ENCODE measurements at places on chromosomes 5 and 9. TPM values are rescaled to one million over a fixed set of nuclear protein-coding genes. Genes with fewer than 3 reads are reported as not detected.

DNA sequence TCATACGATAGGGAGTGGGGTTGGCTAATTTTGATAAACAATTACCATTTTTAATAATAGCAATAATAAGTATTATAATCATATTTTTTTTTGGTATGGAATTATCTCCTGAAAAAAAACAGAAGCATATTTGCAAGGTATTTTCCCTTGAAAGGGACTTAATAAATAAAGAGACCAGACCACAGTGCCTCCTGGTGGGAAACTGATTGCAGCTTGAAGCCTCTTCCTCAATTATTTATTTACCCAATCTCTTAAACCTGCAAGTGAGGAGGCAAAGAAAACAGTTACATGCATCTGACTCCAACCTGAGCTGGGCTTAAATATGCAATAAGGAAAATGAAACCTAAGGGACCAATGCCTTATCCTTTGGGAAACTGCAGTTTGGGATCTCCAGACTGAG is 388.1 kb upstream of the ACO1 start:
- DNase-seq = no peak

The DRD1 gene
- total RNA-seq = not detected

DNA sequence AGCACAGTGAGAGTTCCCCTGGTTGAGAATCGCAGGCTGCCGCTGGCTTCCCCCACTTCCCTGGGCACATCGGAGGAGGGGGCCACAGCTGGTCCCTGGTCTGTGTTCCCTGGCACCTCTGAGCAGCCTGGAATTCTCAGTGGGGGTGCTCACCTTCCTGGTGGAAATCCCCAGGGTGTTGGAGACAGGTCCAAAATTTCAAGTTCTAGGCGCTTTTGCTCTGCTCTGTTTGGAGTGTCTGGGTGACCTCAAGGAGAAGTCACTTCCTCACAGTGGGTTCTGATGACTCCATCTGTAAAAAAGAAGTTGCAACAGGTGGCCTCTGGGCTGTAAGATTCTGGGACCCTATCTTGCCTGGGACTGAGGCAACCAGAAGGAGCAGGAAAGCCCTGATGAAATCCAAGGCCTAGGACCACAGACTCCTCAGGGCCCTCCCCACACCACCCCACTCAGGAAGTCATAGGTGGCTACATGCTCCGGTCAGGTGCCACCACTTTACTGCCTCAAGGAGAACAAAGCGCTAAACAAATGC is at the start of gene TRAF1:
TRAF1 (minus strand) TSS at position 400 of the 532 bp plus-strand sequence. CDS start 721 bp downstream, outside the sequence.
- no peak for DNase-seq

The GALNT12 gene
- not detected for total RNA-seq

DNA sequence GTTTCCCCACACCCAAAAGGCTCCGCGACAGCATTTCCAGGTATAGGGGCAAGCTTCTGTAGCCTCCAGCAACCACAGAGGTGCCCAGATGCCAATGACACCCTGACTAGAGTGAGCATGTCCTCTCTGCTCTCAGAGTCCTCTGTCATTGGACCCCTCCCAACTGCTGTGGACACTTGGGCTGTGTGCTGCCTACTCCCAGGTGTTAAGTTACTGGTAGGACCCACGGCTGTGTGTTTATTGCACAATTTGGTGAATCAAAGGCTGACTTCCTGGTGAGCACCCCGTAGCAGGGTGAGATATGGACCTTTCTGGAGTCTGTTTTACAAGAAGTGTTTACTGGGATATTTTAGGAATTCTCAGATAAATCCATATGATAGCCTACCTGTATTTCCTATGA is 36.0 kb downstream of the SH3GL2 start:
- DNase-seq = no peak

DNA sequence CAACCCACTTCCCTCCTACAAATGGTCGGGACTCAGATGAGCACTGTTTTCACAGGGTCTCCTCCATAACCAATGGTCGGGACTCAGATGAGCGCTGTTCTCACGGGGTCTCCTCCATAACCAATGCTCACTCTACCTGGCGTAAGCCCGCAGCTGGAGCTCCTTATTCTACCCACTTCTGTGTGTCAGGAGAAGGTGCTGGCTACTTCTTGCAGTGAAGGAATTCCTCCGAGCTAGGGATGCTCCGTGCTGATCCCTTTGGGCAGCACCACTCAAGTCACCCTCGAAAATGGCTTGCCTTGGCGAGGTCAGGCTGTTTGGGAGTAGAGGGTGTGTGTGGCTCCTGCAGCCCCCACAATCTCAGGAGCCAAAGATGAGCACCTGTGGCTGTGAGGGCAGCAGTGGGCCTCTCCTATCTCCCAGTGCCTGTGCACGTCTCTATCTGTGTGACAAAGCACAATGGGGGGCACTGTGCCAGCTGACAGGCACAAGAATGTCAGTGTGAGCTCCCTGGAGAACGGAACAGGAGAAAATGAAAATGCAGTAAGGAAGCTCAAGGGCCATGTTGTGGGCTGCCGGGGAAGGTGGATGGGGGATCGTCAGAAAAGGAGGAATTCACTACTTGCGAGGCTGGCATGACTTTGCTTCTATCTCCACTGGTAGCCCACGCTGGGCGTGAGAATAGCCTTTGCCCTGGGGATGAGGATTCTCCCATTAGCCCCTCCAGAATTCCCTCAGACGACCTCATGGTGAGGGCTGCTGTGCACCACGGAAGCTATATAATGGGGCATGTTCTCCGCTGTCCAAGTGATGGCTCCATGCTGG is 3.9 kb upstream of the BTNL9 start:
- DNase-seq = no peak

DNA sequence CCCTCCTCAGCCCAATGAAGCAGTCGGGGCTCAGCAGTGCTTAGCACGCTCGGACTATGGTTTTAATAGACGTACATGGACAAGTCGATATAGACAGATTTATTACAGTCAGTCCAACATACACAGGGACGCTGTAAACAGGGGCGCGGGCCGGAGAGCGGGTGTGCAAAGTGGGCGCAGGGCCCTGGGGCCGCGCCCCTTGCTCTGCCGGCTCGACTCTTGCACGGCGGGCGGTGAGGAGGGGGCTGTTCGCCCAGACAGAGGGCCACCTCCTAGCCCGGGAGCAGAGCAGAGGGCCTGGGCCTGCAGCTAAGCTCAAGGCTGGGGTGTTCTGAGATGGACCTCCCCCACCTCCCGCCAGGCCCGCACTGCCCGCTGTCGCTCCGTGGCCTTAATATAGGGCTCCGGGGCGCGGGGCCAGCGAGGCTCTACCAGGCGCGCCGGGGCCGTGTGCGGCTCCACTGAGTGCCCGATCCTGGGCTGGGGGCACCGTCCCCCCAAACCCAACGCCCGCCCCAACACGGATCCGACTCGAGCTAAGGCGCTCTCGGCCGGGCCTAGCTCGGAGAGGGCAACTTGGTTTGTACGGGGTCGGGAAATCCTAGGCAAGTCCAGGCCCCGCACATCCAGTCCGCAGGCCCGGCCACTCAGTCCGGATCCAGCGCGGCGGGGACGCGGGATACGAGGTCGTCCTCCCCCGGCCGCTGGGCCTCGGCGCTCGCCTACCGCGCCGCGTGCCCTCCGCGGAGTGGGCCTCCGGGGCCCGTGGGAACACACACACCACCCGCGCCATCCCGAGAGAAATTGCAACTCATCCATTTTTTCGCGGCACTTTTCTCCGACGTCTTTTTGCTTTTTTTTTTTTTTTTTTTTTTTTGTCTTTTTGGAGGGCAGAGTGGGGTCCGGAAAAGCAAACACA is 6.1 kb downstream of the PITX1 start:
- DNase-seq = no peak
